ENCODE measurements at places on chromosomes 5 and 9. TPM values are rescaled to one million over a fixed set of nuclear protein-coding genes. Genes with fewer than 3 reads are reported as not detected.

The TEX48 gene
- not detected for total RNA-seq

The FST gene
- 3.9 TPM for total RNA-seq

The LECT2 gene
- not detected for total RNA-seq

The TMEFF1 gene
- total RNA-seq, result not detected

The PDE8B gene
- total RNA-seq, result 2.1 TPM

The FYB1 gene
- total RNA-seq, result 2.6 TPM

The TAS2R1 gene
- total RNA-seq, result not detected

The PCDHB11 gene
- total RNA-seq, result 8.8 TPM

The SLC4A9 gene
- not detected for total RNA-seq

The BRD9 gene
- 37.0 TPM for total RNA-seq

The PIP5K1B gene
- total RNA-seq, result 0.97 TPM

The SLC46A2 gene
- total RNA-seq, result 0.12 TPM

- H3K27ac ChIP-seq, result no peak overlapping the region
- H3K27me3 ChIP-seq, result no peaks in the 10 kb centered on the region
- no peaks in the 10 kb centered on the region for H3K4me1 ChIP-seq
- no peak overlapping the region for H3K4me3 ChIP-seq
- peak; percentile 25 for DNase-seq
Observed at GRCh38 chr5:113378959-113379541, 55.7 kb downstream of the TSSK1B start.

DNA sequence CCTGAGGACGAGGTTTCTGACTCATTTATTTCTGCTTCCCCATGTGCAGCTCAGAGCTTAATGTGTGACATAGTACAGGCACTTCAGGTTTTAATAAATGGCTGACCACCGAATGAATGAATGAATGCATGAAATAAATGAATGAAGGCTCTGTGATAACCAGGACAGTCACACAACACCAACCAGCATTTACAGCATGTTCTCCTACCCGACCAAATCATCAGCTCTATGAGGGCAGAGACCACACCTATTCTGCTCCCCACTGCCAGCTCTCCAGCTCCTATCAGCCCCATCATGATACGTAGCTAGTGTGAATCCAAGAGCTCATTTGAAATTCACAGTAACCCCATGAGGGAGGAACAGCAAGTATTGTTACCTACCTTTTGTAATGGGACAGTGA lies 4.8 kb downstream of the TMOD1 start:
- no peaks in the 10 kb centered on the region for H3K27me3 ChIP-seq
- H3K4me3 ChIP-seq, result no peak overlapping the region

DNA sequence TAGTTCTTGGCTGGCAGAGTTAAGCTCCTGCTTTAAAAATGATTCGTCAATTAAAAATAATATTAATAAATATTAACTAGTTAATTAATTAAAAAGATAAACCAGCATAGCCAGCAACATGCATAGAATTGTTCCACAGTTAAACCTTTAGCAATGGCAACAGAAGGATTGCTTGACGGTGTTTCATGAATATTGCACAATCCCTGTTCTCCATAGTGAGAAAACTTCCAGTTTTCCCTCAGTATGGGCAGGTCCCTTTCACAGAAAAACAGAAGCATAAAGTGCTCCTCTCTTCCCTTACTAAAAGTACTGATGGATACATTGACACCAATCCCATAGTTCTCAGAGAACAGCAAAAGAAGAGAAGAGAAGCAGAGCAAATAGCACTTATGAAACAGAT lies 71.4 kb upstream of the CAST start:
- no peak overlapping the region for H3K4me3 ChIP-seq
- DNase-seq, result no peak
- H3K4me1 ChIP-seq, result no peaks in the 10 kb centered on the region

GRCh38 chr5:100270023-100270771 lies 265.0 kb upstream of the FAM174A start:
- H3K36me3 ChIP-seq, result no peaks in the 10 kb centered on the region
- H3K27me3 ChIP-seq, result no peaks in the 10 kb centered on the region
- no peak overlapping the region for H3K4me3 ChIP-seq
- no peaks in the 10 kb centered on the region for H3K4me1 ChIP-seq

- no peak overlapping the region for H3K27ac ChIP-seq
- H3K4me3 ChIP-seq, result no peak overlapping the region
- no peaks in the 10 kb centered on the region for H3K36me3 ChIP-seq
- no peaks in the 10 kb centered on the region for H3K27me3 ChIP-seq
- no peak for DNase-seq
Observed at GRCh38 chr9:93138171-93138764, 4.2 kb upstream of the NINJ1 start.

DNA sequence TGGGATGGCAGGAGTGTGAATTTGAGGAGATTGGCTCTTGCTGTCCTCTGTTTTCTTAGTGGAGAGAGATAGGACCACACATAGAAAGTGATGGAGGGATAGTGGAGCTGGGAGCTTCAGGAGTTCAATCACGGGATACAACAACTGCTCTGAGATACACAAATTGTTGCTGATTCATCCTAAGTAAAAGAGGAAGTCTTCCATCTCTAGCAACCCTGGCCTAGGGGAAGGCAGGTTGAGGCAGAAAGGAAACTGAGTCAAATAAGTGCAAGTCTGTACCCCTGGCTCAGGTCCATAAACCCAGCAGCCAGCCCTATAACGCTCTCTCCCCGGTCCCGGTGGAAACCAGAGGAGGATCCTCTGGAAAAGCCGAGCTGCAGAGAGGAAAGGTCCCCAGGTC lies 97.7 kb downstream of the ADCY2 start:
- DNase-seq, result no peak
- no peaks in the 10 kb centered on the region for H3K36me3 ChIP-seq
- no peak overlapping the region for H3K27ac ChIP-seq
- H3K27me3 ChIP-seq, result no peaks in the 10 kb centered on the region
- H3K4me1 ChIP-seq, result peaks cover 2% of the 10 kb centered on the region

- DNase-seq, result peak; percentile 22
- H3K4me3 ChIP-seq, result no peak overlapping the region
- H3K27me3 ChIP-seq, result no peaks in the 10 kb centered on the region
- no peaks in the 10 kb centered on the region for H3K36me3 ChIP-seq
- no peaks in the 10 kb centered on the region for H3K4me1 ChIP-seq
Observed at GRCh38 chr9:131473198-131473885, 29.4 kb upstream of the POMT1 start.

DNA sequence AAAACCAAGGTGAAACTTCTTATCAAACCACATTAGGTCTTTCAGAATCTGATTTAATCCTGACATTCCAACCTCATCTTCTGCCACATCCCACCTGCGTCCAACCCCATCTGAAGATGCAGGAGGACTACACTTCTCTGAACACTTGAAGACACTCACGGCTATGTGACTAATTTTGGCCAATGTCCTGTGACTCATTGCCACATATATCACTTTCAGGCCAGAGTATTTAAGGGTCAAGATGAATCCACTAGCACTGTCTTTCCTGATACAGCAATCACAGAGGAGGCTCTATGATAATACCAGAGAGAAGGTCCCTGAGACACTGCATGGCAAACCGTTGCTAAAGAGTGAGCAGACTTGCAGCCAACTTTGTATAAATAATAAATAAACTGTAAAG lies 323.4 kb downstream of the NR2F1-AS1 start:
- H3K4me3 ChIP-seq, result no peak overlapping the region
- no peak overlapping the region for H3K27ac ChIP-seq
- no peaks in the 10 kb centered on the region for H3K4me1 ChIP-seq
- no peaks in the 10 kb centered on the region for H3K36me3 ChIP-seq
- DNase-seq, result no peak

DNA sequence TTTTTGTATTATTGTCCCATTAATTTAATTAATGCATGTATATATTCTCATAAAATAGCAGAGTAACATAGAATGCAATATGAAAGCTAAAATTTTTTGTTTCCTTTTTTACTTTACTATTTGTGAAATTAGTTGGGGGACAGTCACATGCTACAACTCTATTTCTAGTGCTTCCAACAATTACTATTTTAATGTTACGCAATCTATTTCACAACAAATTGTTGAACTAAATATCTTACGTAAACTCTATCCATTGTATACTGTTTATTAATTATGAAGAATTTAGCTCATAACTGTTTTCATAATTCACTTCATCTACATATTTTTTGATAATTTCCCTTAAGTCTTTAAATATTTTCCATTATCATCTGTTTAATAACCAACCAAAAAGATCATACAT lies 1685.4 kb upstream of the CDH6 start:
- no peaks in the 10 kb centered on the region for H3K27me3 ChIP-seq
- no peaks in the 10 kb centered on the region for H3K4me1 ChIP-seq
- no peak overlapping the region for H3K27ac ChIP-seq
- no peaks in the 10 kb centered on the region for H3K36me3 ChIP-seq

DNA sequence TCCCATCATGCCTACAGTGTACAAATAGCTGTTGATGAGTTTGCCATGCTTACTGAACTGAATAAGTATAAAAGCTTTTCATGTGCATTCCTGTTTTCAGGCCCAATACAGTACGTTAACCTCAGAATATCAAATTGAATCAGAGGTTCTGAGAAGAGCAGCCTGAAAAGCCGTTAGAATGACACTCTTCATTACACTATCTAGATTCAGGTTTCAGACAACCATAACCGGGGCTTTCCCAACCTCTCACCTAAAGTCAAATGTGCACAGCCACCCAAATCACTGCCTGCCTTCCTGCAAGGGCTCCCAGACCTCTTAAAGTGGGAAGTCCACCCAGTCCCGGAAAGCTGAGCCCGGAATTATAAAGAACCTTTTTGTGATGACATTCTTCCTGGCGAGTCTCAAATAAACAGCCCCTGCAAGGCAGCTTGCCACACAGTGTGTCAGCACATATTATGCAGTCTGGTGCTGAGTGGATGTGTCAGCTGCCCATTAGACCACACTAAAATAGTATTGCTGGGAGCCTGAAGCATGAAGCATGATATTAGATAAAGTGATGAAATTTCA lies 245.8 kb downstream of the TLE4 start:
- DNase-seq, result no peak
- no peaks in the 10 kb centered on the region for H3K27me3 ChIP-seq
- H3K36me3 ChIP-seq, result no peaks in the 10 kb centered on the region
- H3K4me1 ChIP-seq, result peaks cover 7% of the 10 kb centered on the region

DNA sequence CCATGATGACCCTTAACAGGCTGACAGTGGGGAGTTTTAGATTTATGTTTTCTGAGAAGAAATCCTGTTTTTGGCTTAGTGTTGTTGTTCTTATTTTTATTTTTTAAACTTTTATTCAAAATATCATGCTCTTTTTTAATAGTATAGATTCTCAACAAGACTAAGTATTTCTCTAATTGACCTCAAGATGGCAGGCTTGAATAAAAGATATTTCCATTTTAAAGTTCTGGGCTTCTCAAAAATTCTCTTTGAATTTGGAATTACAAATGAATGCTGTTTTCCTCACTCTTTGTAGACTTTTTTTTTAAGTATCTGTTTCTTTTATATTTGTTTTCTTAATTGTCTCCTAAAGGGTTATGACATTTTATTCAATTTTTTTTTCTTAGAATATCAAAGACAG lies 50.0 kb upstream of the SH3GL2 start:
- H3K27ac ChIP-seq, result no peak overlapping the region
- no peaks in the 10 kb centered on the region for H3K4me1 ChIP-seq
- no peaks in the 10 kb centered on the region for H3K36me3 ChIP-seq

DNA sequence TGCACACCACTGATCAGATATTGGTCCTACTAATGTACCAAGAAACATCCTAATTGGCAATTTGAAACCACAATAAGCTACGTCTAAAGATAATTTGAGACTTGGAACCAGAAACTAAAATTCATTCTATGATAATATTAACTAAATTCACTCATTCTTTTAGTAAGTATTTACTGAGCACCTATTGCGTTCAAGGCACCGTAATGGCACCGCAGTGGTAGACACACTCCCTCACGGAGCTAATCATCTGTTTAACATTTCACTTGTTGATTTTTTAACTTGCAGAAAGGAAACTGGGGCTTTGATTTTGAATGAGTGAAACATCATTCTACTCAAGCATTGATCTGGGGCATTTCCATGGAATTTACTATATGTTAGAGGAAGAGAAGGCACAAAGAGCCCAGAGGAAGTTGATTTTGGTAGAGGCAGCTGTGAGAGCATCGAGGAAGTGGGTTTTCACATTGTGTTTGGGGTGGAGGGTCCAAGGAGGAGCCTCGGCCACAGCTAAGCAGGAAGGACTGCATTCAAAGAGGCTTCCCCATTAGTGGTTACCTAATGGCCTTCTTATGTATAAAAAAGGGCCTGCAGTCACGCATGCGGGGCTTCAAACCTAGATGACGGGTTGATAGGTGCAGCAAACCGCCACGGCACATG lies 7.1 kb downstream of the RAPGEF1 start:
- peaks cover 13% of the 10 kb centered on the region for H3K4me1 ChIP-seq
- H3K4me3 ChIP-seq, result no peak overlapping the region
- H3K36me3 ChIP-seq, result no peaks in the 10 kb centered on the region
- DNase-seq, result no peak

DNA sequence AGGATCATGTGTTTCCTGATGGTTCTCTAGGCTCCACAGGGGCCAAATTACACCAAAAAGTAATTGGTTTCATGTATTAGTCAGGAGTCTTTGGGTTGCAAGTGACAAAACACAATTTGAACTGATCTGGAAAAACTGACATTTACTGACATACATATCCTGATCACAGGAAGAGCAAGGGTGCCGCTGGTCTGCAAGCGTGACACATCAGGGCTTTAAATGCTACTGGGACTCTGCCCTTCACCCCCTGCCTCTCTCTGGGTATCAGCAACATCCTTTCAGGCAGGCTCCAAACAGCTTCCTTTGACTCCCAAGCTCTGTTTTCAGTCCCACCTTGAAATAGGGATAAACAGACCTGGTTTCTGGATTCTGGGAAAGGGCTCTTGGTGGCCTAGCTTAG lies 197.5 kb downstream of the PALM2AKAP2 start:
- no peak for DNase-seq
- no peaks in the 10 kb centered on the region for H3K27me3 ChIP-seq
- H3K4me1 ChIP-seq, result no peaks in the 10 kb centered on the region
- no peak overlapping the region for H3K27ac ChIP-seq

GRCh38 chr9:119318371-119318770 lies 50.9 kb downstream of the BRINP1 start:
- no peak overlapping the region for H3K4me3 ChIP-seq
- DNase-seq, result no peak
- peaks cover 3% of the 10 kb centered on the region for H3K4me1 ChIP-seq
- no peaks in the 10 kb centered on the region for H3K36me3 ChIP-seq
- H3K27me3 ChIP-seq, result no peaks in the 10 kb centered on the region
- no peak overlapping the region for H3K27ac ChIP-seq

GRCh38 chr9:99903393-99903792 lies 3.1 kb upstream of the STX17 start:
- DNase-seq, result no peak
- no peaks in the 10 kb centered on the region for H3K27me3 ChIP-seq
- H3K36me3 ChIP-seq, result no peaks in the 10 kb centered on the region
- H3K4me3 ChIP-seq, result no peak overlapping the region
- H3K27ac ChIP-seq, result no peak overlapping the region
- peaks cover 1% of the 10 kb centered on the region for H3K4me1 ChIP-seq

- H3K27me3 ChIP-seq, result no peaks in the 10 kb centered on the region
- H3K36me3 ChIP-seq, result no peaks in the 10 kb centered on the region
- no peak for DNase-seq
- no peaks in the 10 kb centered on the region for H3K4me1 ChIP-seq
Observed at GRCh38 chr5:148653836-148654781, at the start of gene HTR4. TSS of gene HTR4 (minus strand) at chr5:148654527. CDS start at chr5:148637014, 17,513 bp downstream.

Measured in ovary (tissue), 10 donors.